ENCODE measurements at places on chromosomes 3 and 15.

GRCh38 chr3:52532838-52533622 lies 627 bp downstream of the NT5DC2 start:
- DNase-seq = no peak

GRCh38 chr3:114217266-114217665 lies 20.1 kb downstream of the ZNF80 start:
- peak; percentile 33 for DNase-seq

DNA sequence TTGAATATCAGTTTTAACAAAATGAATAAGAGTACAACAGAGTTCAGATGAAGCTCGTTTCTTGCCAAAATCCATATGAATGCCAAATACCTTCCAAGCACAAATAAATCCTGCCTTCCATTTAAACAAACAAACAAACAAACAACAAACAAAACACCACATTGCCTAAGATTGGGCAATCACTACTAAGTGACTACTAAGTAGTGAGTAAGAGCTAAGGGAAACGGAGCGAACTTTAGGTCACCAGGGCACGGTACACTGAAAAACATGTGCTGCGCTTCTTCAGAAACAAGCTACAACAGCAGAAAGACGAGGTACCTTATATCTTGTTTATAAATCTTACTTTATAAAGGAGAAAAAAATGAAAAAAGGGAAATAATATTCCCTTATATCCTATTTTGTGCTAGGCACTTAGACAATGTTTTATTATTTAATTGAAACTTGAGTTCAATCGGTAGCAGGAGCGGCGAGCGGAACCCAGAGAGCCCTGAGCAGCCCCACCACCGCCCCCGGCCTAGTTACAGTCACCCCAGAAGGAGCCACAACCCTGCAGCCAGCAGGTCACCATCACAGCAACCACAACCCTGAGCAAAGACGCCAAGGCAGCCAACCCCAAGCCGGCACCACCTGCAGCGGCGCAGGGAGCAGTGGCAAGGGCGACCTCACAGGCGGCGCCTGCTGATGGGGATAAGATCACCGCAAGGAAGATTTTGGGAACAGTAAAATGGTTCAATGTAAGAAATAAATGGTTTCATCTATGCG lies 216.9 kb downstream of the ZBTB20 start:
- DNase-seq = no peak

DNA sequence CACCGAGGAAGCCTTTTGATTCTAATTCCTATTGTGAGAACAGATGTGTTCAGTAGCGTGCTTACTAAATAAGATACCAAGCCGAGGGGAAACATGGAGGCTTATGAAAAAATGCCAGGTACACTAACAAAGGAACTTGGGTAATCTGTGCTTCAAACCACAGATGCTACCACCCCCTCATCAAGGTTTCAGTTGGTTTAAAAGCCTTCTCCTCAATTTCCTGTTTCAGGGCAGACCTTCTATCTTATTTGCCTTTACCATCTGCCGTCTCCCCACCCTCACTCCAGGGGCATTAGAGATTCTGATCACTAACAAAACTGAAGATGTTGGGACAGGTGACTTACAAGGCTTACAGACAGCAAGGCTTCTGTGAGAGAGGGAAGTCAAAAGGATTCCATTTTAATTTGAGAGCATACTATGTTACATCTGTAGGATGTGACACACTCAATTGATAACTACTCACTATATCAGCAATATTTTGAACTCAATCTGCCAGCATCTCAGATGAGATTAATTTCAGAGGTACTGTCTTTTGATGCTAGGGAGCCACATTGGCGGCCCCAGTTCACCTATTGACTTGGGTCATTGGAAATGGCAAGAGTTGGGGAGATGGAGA lies 60.6 kb upstream of the PLCL2 start:
- no peak for DNase-seq

DNA sequence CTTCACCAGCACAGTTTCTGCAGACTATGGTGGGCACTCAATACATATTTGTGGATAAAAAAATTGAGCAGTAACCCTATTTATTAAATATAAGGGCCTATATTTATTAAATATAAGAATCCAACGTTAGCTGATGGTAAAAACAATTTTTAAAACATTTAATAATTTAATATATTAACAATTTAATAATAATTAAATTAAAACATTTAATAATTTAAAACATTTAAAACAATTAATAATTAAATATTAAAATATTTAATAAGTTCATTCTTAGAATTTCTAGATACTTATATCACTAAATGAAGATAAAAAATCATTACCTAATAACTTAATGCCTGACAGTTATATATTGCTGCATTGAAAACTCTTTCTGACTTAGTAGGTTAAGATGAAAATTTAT lies 880.2 kb upstream of the EPHA6 start:
- DNase-seq = no peak

GRCh38 chr3:57978316-57978715 lies 29.9 kb upstream of the FLNB start:
- no peak for DNase-seq

GRCh38 chr3:158086361-158086760 lies 19.9 kb downstream of the SHOX2 start:
- DNase-seq = no peak

DNA sequence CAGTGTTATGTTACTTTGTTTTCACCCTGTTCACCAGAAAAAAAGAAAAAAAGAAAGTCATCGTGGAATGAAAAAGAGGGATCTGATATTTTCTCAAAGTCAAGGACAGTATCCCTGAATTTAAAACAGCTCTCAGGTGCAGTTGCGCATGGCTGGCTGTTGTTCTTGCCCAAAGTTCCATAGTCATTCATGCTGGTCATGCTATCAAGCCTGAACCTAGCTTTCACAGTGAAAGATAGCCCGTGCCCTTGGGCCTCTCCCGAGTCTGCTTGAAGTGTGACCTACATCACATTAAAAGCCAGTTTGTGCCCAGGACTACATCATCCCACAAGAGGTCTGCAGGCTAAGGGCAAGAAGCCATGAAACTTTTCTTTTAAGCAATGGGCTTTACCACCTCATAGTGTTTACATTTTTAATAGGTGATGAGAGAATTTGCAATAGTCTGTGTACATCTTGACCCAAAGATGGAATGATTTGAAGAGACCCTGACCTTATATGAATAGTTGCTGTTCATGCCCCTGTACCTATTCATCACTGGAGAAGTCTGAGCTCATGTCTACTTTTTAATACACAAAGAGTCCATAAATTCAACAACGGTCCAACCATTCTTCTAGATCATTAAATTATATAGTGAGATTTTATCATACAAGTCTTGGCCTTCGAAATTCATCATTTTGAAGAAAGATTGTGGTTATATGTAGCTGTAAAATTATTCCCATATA lies 522.5 kb upstream of the MCTP2 start:
- no peak for DNase-seq

DNA sequence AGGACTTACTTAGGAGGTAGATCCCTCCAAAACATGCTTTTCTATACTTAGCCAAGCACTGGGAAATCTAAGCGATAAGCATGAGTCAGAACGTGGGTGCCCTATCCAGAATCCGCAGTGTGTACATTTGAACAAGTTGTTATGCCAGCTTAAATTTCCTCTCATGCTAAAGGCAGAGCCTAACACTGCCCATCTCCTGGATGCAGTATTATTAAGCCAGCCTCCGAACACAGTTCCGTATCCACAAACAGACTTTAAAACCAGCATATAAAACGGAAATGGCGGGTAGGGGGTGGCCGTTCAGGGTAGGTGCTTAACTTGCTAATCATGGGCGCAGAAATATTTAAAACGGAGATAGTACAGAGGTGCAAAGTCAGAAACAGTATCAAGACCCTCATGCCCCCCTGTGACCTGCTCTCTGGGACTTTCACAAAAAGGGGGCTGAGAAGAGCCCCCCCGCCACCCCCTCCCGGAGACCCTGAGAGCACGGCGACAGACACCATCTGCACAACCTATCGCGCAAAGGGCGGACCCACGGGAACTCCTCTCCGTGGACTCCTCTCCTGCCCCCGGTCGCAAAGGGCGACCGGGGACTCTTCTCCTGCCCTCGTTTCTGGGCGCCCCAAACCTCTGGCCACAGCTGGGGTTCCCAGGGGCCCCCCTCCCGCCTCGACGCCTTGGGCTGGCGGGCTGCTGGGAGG lies 889 bp upstream of the LRRIQ4 start:
- peak; percentile 85 for DNase-seq

DNA sequence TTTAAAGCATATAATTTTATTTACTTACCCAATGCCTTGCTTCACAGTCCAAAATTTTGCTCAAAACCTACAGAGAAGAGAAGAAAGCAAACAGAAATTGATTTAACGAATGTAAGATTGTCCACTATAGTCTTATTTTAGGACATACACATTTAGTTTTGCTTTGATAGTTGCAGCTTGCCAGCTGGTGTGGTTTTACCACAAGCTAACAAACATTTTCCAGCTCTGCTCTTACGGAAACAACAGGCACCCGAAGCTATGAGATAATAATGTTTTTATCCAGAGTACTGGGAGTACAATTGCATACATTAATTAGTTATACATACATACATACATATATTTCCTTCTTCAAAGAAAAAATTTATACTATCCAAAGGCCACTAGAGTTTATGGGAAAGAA lies 10.4 kb downstream of the BCL6 start:
- no peak for DNase-seq

GRCh38 chr3:39415983-39416382 lies 9.5 kb downstream of the RPSA start:
- DNase-seq = no peak

GRCh38 chr3:174937478-174937877 lies 78.3 kb downstream of the NAALADL2 start:
- peak; percentile 56 for DNase-seq

GRCh38 chr3:42019144-42019952 lies 57.4 kb upstream of the ULK4 start:
- DNase-seq = no peak

DNA sequence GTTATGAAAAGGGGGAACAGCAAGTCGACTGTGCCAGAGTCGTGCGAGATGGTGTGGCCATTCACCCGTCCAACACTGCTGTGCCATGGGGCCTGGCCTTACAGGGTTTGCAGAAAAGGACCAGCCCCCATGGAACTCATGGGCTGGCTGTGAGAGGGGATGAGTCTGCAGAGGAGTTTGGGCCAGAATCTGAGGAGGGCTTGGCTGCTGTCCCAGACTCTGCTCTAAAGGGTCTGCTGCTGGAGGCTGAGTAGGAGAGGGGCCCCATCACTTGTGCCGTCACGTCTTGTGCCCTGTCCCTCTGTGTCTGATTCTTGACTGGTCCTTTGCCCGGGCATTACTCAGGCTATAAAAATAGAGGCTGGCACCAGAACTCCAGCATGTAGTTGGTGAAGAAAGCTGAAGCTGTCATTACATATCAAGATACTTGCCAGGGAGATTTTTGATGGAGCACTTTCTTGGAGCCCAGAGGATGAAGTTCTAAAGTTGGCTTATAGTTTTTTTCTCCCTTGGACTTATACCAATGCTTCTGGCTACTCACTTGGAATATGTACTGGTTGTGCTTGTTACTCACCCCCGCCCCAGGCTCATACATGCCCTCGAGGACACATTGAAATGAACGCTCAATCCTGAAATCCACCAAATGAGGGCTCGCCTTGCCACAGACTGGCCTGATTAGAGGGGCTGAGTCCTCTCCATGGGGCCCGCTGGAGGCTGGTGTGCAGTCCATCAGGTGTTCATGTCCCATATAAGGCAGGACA lies 10.2 kb downstream of the PXYLP1 start:
- DNase-seq = peak; percentile 83

GRCh38 chr3:187257471-187257870 lies 34.1 kb downstream of the MASP1 start:
- no peak for DNase-seq

- DNase-seq = no peak
Measured at GRCh38 chr3:188223936-188224335, 70.0 kb downstream of the LPP start.

DNA sequence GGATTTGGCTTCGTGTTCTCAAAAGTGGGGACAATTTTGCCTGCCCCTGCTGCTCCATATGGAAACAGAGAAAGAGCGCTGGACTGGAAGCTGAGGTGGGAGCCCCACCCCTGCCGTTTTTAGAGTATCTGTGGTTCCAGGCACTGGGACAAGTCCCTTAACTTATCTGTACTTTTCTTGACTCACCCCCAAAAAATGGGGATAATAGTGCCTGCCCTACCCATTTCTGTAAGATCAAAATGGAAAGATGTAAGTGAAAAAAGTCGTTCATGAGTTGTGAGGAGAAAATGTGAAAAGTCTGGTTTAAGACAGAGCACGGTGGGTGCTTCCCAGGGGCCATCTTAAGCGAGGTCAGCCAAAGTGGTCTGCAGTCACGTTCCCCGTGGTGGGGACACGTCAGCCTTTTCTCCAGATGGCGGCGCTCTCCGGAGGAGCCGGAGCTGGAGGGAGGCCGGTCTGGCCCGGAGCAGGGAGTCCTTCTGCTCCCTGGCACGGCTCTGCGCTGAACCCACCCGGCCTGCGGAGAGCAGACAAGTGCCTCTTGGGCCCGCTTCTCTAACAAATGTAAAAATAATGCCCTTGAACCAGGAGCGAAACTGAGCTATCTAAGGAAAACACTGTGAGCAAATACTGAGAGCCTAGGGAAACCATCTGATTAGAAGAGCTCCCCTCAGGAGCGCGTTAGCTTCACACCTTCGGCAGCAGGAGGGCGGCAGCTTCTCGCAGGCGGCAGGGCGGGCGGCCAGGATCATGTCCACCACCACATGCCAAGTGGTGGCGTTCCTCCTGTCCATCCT lies at the start of gene CLDN18:
TSS of gene CLDN18 (plus strand) at position 690 of the 797 bp plus-strand sequence. CDS start at position 751, 61 bp downstream.
- DNase-seq = peak; percentile 60

DNA sequence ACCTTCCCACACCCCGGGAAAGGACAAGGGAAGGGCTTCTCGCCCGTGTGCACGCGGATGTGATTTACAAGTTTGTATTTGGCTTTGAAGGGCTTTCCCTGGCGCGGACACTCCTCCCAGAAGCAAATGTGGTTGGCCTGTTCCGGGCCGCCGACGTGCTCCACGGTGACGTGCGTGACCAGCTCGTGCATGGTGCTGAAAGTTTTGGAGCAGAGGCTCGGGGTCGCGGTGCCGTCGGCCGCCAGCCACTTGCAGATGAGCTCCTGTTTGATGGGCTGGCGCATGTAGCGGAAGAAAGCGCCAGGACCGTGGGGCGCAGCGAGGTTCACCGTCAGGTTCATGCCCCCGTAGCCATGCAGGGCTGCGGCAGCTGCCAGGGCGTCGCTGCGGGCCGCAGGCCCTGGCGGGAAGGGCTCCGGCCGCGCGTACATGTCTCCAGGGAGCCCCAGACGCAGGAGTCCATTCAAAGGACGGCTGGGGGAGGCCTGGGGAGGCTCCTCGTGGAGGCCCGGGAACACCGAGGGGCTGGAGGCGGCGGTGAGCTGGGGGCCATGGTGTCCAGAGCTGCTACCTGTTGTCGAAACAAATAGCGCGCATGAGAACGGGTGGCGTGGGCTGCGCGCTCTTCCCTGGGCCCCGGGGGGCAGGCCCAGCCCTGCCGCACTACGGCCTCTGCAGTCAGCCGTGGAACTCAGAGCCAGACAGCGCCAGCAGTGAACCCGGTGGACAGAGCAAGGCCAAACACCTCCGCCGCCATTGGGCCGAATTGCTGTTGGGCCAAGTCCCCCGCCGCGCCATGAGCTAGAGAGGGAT lies 10.2 kb downstream of the ZIC4 start:
- no peak for DNase-seq

GRCh38 chr15:74291101-74292071 lies 55.3 kb downstream of the CCDC33 start:
- peak; percentile 94 for DNase-seq

- no peak for DNase-seq
Measured at GRCh38 chr3:173583496-173583895, 186.0 kb downstream of the NLGN1 start.

All from fibroblast of the aortic adventitia (primary cell).